Right ventricle myocardium inferior (tissue), 1 donor: ENCODE measurements at places on chromosomes 2 and 18. TPM values are rescaled to one million over a fixed set of nuclear protein-coding genes. Genes with fewer than 3 reads are reported as not detected.
A peak's percentile ranks its signal among the peaks of the same experiment; 100 is the strongest.

DNA sequence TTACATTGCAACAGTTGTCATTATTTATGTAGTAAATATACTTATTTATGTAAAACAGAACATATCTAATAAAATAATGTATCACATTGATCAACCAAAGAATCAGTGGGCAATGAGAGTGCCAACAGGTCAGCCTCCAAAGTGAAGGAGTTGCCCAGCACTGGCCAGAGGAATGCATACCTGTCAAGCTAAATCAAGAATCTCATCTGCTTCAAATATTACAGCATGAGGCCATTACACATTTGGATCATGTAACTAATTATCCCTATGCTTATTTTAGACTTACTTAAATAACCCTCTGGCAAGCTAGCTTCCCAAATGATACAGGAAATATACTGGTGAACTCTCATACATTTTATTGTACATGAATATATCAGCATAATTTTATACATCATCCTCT is 1211.7 kb upstream of the ACVR2A start:
- no peak for DNase-seq

The ZNF396 gene
- 0.70 TPM for total RNA-seq

DNA sequence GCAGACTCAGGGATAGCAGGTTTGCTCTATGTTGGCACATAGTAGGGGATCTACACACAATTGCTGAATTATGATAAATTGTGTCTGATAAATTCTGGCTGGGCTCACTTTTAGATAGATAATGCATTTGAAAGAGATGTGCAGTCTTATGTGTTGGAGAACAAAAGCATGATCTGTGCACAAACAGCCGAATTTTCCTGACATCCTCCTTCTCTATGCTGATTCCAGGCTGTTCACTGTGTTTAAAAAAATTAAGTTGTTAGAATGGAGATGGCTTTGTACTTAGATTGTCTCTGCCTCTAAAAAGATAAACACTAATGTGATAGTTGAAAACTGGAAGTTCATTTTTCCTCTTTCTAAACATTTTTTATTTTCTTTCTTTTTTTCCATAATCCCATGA is 2.1 kb downstream of the CERS6 start:
- DNase-seq: no peak

GRCh38 chr2:25041307-25041927 is 459 bp upstream of the EFR3B start:
- peak; percentile 80 for DNase-seq

The GPR45 gene
- not detected for total RNA-seq

- DNase-seq: peak; percentile 37
Measured at GRCh38 chr2:241049739-241050623, 51.6 kb downstream of the SNED1 start.

- no peak for DNase-seq
Measured at GRCh38 chr18:45945669-45946068, 21.5 kb downstream of the EPG5 start.

The ARHGAP25 gene
- total RNA-seq: 9.4 TPM

- DNase-seq: no peak
Measured at GRCh38 chr2:144003460-144004075, 516.4 kb downstream of the ZEB2 start.

GRCh38 chr2:76679025-76679396 is 843.2 kb downstream of the LRRTM4 start:
- no peak for DNase-seq

- no peak for DNase-seq
Measured at GRCh38 chr2:19363474-19363778, 5.0 kb upstream of the OSR1 start.

DNA sequence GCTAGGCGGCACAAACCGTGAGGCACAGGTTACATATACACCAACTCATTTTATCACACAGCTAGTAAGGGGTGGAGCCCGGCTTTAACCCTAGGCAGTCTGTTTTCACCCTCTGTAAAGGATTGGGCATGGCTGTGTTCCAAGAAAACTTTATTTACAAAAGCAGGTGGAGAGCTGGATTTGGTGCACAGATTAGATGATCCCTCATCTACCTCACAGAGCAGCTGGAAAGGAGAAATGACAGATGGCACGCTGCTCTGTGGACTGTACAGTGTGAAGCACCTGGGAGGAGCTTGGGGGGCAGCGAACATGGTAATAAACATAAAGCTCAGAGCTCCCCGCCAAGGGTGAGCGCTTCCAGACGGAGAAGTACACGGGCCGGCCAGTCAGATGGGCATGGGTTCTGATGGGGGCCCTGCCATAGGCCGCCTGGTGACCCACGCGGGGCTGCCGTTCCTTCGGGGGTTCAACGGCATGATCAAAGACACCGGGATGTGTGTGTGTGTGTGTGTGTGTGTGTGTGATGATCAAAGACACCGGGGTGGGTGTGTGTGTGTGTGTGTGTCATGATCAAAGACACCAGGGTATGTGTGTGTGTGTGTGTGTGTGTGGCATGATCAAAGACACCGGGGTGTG is 862 bp upstream of the TMEM177 start:
- no peak for DNase-seq

DNA sequence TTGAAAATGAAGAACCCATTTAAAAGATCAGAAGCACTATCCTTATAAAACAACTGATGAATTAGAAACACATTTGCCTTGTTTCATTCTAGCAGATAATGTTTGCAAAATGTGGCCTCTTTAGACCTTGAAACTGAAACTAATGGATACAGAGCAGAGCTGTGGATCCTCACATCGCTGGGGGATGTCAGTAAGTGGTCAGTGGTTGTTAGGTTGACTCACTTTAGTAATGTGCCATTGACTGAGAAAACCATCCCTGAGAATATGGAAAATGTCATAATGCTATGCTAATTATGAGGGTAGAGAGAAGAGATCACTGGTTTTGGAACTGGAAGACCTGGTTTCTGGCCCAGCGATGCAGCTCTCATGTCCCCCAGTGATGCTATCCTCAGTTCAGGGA is 176.7 kb downstream of the MYO1B start:
- no peak for DNase-seq

- no peak for DNase-seq
Measured at GRCh38 chr2:75787532-75788132, 76.9 kb upstream of the GCFC2 start.

DNA sequence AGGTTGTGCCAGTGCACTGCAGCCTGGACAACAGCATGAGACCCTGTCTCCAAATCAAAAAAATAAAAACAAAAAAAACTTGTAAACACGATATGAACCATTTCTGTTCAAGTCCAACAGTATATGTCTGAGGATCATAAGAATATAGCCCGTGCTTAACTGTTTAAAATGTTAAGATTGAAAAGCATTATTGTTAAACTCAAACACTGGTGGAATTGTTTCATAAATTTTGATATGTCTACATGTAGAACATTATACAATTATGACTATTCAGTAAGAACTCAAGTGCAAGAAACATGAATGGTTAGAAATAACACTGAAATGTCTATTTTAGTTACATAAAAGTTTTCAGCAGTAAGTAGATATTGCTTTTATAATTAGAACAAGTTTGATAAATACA is 29.7 kb downstream of the PPIG start:
- DNase-seq: no peak

- DNase-seq: peak; percentile 65
Measured at GRCh38 chr2:20637147-20637546, 13.8 kb downstream of the HS1BP3 start.

The CXCR1 gene
- 1.1 TPM for total RNA-seq

GRCh38 chr2:133486771-133487191 is 81.5 kb downstream of the NCKAP5 start:
- no peak for DNase-seq

GRCh38 chr2:104332731-104333130 is 521.2 kb upstream of the POU3F3 start:
- DNase-seq: no peak

DNA sequence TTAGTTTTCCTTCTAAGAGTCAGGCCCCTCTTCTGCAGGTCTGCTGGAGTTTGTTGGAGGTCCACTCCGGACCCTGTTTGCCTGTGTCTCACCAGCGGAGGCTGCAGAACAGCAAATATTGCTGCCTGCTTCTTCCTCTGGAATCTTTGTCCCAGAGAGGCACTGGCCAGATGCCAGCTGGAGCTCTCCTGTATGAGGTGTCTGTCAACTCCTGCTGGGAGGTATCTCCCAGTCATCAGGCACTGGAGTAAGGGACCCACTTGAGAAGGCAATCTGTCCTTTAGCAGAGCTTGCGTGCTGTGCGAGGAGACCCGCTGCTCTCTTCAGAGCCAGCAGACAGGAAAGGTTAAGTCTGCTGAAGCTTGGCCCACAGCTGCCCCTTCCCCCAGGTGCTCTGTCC is 4.8 kb downstream of the REG1B start:
- no peak for DNase-seq

The DQX1 gene
- total RNA-seq: not detected

DNA sequence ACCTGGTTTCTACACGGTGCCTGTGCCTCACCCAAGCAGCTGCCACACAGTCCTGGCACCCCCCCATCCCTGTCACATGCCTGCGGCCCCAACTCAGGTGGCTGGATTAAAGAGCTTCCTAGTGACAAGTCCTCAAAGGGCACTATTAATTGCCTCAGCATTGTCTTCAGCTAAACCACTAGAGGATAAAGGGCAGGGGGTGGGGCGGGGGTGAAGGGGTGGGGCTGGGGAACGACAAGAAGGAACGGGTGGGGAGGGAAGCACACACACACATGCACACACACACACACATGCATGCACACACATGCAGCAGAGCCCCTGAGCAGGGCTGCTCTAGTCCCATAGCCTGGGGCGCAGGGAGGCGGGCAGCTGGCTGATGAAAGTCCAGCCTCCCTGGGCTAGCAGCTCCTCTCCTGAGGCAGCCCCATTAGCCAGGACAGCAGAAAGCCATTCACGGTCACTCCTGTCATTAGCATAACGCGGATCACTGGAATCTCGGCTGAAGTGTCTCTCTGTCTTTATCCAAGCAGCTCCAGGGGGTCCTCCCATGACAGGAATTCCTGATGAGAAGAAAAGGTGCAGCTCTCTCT is 7.4 kb upstream of the TEX261 start:
- no peak for DNase-seq

DNA sequence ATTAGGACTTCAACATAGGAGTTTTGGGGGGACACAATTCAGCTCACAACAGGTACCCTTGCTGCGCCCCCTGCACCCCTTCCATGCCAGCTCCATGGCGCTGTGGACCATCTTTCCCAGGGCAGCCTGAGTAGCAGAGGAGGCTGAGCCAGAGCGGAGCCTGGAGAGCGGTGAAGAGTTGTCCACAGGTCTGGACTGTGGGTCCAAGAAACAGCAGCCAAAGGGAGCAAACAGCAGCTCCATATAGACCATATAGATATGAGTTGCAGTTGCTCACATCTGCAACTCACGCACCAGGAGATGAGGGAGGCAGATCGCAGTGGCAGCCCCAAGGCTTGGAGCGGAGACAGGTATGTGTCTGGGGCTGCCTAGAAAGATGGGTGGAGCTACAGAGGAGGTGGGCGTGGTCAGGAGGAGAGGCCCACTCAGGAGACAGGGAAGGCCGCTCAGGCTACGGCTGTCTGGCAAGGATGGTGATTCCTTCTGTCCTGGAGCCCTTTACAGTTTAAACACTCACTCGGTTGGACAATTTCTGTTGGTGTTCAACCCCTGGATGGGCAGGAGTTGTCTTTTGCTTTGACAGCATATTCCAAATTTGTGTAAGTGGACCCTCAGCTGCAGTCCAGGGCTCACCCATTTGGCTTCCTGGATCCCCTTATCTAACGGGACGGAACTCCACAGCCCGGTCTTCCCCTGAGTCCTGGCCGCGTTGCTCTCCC is 155.1 kb downstream of the LPIN1 start:
- DNase-seq: no peak

DNA sequence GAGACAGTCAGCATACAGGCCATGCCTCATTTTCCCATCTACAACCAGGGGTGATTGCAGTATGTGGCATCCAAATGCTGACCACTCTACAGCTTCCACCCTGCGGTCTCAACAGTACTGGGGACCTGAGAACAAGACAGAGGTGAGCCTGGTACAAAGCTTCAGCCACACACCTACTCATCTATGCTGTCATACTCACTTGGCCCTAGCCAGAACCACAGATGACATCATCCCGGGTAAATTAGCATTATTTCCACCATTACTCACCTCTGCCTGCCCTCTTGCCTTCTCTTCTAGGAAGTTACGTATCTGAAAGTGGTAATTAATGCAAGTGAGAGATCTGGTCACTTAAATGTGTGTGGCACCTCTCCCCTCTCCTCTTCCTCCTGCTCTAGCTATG is 208.2 kb upstream of the ARL4C start:
- DNase-seq: no peak

GRCh38 chr2:144217853-144218633 is 301.9 kb downstream of the ZEB2 start:
- DNase-seq: no peak

The HTR2B gene
- total RNA-seq: not detected

GRCh38 chr2:199404841-199405240 is 52.9 kb downstream of the SATB2 start:
- no peak for DNase-seq

DNA sequence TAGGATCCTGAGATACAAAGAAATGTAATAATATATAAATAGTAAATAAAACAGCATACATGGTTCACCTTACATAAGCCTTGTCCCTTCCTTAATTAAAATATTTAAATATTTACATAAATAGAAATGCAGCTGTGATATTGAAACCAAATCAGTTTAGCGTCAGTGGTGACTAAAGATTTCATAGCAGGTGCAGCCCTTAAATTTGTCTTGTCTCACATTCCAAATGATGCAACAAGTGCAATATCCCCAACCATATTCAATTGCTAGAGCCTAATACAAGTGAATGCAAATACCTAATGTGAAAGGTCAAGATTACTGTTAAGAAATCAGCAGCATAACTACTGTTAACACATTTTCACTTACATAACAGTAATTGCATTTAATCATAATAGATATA is 539.5 kb downstream of the NYAP2 start:
- no peak for DNase-seq

GRCh38 chr2:199804831-199805230 is 46.2 kb downstream of the FTCDNL1 start:
- DNase-seq: no peak

The ALPP gene
- not detected for total RNA-seq

- DNase-seq: no peak
Measured at GRCh38 chr2:46116553-46116991, 180.6 kb upstream of the EPAS1 start.

The SOX11 gene
- total RNA-seq: 1.1 TPM

DNA sequence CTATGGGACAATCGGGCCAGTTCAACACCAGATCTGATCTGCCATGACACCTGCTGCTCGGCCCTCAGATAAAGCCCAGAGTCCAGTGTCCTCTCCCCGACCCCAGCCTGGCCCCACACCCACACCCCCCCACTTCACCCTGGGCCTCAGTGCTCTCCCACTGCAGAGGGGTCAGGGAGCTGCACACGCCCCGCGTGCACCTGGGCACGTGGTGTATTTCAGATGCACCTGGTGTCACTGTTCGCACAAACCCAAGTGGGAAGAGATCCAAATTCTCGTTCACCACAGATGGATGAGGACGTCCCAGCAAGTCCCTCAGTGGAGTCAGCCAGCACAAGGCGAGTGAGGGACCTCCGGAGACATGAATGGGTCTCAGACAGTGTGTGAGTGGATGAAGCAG is 161.3 kb downstream of the RTP5 start:
- no peak for DNase-seq

The SERPINB7 gene
- not detected for total RNA-seq

The CCDC68 gene
- total RNA-seq: 3.9 TPM

- no peak for DNase-seq
Measured at GRCh38 chr18:22335731-22336198, 82.0 kb downstream of the CTAGE1 start.
